Stromal cell of bone marrow (primary cell): ENCODE measurements at places on chromosomes 13 and 19.

- DNase-seq = no peak
Measured at GRCh38 chr13:112977091-112977490, 8.1 kb downstream of the MCF2L start.

DNA sequence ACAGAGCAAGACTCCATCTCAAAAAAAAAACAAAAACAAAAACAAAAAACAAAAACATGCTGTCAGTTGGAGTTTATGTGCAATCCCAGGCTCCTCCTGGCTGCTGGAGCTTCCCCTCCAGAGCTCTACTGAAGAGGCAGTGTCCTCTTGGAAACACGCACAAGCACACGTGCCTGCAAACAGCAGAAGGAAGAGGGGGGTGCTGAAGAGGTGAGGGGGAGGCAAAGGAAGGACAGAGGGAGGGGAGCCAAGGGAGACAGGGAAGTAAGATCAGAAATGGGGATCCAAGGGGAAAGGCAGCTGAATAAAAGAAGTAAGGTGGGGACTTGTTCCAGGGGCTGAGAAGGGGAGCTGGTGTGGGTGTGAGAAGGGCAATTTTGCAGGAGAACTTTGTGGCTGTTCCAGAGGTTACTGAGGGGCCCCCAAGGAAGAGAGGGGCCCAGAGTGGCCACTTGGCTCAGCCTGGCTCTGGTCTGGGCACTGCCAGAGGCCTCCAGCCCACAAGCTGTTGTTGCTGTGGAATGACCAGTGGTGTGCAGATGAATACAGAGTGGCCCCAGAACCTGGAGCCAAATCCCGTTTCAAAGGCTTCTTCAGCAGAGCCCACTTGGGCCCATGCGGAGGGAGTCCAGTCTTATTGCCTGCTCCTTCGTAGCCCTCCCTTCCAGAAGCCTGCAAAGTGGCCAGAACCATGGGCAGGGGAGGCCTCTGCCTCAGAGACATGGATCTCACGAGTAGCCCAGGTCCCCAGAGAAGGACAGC, 34.4 kb downstream of the LYL1 start:
- DNase-seq = no peak

DNA sequence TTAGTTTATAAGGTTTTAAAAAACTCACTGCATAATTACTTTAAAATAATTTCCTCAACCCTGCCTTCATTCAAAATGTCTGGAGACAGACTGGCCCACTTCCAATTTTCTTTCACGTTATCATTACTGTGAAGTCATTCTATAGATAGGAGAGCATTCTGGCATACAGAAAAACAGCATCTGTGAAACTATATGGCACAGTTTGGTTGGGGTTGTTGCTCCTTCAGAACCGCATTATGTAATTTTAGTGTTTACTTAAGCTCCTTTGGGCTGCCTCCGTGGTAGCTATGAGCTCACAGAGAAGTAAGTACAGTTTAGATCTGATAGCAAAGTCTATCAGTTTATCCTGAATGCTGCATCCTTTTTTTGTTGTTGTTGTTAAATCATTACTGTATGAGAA, 104.3 kb downstream of the KCNRG start:
- DNase-seq = no peak

DNA sequence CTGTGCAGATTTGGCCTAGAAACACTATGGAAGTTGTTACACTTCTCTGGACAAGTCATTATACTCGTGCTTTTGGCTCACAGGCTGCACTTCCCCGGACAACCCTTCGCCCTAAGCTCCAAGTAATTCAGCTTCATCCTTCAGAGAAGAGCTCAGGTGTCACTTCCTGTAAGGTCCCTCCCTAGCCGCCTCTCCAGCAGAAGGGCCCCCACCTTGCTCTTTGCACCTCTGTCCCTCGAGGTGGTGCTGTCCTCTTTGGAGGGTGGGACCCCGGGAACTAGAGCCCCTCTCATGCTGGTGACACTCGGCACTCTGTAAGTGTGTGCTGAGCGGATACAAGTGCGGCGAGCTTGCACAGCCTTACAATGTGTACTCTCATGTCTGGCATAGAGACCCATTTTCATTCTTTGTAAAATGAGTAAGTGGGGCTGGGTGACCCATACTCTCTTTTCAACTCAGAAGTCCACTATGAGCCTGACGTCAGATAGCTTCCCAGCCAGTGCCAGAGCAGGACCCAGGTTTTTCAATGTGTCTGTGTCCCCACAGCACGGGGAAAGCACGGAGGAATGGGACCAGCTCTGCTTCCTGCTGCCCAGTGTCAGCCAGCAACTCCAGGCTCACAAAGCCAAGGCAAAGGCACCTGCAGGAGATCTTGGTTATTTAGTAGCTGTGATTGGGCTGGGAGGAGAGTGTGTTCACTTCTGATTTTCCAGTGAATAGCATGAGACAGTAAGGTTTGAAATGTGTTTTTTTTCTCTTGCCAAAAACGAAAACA, 26.9 kb downstream of the CHAMP1 start:
- DNase-seq = no peak

DNA sequence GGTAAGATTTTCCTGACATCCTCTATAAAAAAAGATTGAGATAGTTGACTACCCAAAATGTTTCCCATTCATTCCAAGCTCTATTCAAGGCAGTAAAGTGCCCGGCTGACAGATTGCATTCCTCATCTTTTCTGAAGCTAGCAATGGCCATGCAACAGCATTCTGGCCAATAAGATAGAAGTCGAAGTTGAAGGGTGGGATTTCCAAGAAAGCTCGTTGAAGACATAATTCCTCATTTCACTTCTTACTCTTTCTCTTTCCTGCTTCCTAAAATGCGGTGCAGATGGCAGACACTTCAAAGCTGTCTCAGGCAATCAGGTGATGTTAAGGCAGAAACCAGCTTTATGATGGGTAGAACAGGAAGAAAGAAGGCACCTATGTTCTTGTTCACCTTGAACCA, 13.4 kb upstream of the ALOX5AP start:
- DNase-seq = no peak
